Stimulated activated CD8-positive, alpha-beta memory T cell treated with anti-CD3 and anti-CD28 coated beads, Interleukin-7, amount 100 ng/mL, for 48 hours (primary cell): ENCODE measurements at places on chromosomes 7 and 10.

GRCh38 chr7:34758111-34758601 is 100.1 kb downstream of the NPSR1 start:
- no peak for DNase-seq

GRCh38 chr7:118029826-118030422 is 154.0 kb upstream of the LSM8 start:
- DNase-seq, result no peak

DNA sequence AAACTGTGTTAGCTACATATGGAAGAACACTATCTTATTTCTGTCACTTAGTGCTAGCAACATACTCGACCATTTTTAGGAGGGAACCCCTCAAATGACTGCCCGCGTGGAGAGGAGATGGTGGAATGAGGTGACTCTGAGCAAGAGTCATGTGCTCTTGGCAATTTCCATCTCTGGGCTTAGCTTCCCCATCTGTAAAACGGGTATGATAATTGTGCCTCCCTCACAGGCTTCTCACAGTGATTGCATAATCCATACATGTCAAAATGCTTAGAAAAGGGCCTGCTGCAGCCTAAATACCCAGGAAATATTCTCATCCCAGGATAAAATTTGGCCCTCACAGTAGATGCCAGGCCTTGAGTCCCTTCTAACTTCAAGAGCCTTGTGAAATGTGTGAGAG is 86.6 kb downstream of the WDFY4 start:
- no peak for DNase-seq

DNA sequence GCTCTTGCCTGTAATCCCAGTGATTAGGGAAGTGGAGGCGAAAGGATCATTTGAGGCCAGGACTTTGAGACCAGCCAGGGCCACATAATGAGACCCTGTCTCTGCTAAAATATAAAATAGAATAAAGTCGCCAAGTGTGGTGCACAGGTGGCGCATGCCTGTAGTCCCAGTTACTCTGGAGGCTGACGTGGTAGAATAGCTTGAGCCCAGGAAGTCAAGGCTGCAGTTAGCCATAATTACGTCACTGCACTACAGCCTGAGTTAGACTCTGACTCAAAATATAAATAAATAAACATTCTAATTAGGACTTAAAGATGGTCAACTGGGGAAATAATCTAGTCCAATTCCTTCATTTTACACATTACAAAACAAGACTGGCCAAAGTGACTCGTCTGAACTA is 768 bp downstream of the CHCHD2 start:
- no peak for DNase-seq

GRCh38 chr7:150753239-150753638 is 16.0 kb downstream of the GIMAP5 start:
- DNase-seq, result no peak

DNA sequence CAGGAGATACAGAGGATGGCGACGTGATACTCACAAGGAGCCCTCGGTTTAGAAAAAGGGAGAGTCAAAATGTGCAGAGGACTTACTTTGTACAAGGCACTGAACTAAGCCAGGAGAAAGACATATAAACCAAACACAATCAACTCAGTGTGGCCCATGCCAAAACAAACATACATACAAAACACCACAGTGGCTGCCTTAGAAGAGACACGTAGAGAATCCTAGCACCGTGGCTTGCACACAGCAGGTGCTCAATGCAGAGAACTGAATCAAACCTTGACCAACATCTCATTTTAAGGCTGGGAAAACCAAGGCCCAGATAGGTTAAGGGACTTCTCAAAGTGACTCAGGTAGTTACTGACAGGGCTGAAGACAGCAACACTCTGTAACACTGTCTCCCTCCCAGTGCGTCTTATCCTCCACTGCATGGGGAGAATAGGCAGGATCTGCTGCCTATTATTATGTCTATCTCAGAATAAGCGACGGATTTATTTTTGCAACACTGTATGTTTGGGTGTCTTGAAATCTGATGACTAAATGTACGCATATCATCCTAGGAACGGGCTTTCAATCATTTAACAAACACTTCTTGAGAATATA is 11.0 kb downstream of the SORBS1 start:
- no peak for DNase-seq

GRCh38 chr7:36015733-36016132 is 137.3 kb upstream of the EEPD1 start:
- DNase-seq, result no peak

GRCh38 chr7:6317797-6318438 is 45.5 kb upstream of the CYTH3 start:
- no peak for DNase-seq
